ENCODE measurements at places on chromosomes 3 and 15.

DNA sequence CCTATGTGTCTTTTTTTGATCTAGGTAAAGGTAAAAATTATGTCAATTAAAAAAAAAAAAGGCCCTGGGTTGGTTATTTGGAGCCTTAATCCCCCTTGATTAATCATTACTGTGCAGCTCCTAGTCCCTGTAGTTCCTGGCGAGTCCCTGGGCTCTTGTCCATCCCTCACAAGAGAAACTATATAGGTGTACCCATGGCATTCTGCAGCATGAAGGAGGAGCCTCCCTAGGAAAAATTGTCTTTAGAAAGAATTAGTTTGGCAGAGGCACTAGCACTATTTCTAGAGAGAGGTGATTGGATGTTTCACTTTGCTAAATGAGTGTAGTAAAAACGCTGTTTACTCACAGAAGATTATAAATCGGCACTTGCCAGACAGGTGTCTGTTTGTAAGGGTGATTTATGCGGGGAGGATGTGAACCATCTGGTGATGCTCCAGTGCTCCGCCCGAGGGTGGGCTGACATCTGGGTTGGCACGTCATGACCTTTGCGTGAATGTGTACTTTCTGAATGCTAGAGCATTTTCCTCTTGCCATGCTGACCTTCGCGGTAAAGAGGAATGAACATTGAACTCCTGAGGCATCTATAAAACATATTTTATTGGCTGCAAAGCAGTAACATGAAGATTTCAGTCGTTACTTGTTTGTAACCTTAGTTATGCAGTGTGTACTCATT is 12.6 kb downstream of the PLCL2 start:
- no peak for DNase-seq

- no peak for DNase-seq
Observed at GRCh38 chr3:99760629-99761028, 57.0 kb upstream of the CMSS1 start.

- DNase-seq: no peak
Observed at GRCh38 chr3:124635169-124635539, 95.1 kb upstream of the UMPS start.

GRCh38 chr15:90883526-90883975 is 753 bp upstream of the FES start:
- no peak for DNase-seq

GRCh38 chr15:50953302-50953701 is 44.8 kb downstream of the AP4E1 start:
- no peak for DNase-seq

DNA sequence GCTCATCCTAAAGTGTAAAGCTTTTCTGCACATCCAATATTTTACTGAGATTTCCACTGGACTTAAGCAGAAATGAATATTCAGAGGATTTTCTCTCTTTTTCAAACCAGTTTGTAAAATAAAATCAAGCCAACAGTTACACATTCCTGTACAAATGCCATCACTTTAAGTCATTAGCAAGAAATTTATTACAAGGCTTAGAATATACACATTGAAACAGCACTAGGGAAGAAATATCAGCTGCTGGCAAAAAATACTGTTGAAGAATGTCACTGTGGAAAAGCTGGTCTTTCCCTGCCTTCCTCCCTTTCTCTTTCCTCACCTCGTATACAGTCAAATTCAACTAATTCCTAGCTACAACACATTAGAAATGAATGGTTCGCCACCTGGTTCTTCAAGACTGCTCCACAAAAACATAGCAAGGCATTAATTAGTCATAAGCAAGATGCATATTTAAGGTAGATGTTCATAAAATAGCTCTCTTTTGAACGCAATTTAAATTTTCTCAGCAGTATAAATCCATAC is 21.3 kb downstream of the PLOD2 start:
- no peak for DNase-seq

- peak; percentile 17 for DNase-seq
Observed at GRCh38 chr3:100875239-100875638, 118.0 kb downstream of the ABI3BP start.
